ENCODE measurements at places on chromosomes 13 and 19.

DNA sequence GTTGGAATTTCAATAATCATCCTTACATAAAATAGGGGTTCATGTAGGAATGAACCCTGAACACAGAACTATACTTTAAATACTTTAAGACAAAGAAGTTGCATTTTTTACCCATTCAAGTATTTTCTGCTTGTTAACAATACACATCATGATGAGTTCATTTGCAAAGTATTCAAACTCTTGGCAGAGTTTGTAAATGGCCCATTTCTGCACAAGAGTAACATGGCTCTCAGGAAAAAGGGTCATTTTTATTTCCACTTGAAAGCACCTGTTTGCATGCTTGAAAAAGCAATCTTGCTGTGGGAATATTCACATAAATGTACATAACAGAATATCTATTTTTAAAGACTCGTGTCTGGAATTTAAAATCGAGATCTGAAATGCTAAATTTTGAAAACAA, 18.1 kb downstream of the ESD start:
- DNase-seq: no peak

- no peak for DNase-seq
Measured at GRCh38 chr13:99805361-99805760, 166.2 kb downstream of the ZIC5 start.

DNA sequence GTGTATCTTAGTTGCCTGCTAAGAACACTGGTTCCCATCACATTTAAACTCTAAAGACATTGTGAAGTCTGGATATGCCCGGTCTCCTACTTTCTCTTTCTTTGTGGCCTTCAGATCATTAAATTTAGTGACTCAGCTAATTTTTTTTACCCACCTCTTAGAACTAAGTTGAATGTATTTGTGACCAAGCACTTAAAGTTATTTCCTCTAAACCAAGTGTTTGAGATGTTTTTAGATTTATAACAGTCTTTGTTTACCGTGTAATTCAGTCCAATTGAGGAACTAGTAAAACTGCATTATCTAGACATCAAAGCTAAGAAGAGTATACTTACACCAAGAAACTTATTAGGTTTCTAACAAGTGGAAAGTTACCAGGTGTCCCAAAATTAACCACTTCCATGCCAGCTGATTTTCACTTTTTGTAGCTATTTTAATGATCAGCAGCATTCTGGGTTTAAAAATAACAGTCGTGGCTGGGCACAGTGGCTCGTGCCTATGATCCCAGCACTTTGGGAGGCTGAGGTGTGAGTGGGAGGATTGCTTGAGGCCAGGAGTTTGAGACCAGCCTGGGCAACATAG, 53.1 kb downstream of the ARHGAP35 start:
- DNase-seq: no peak

GRCh38 chr19:55232986-55233385, 4.4 kb upstream of the TMEM86B start:
- no peak for DNase-seq

DNA sequence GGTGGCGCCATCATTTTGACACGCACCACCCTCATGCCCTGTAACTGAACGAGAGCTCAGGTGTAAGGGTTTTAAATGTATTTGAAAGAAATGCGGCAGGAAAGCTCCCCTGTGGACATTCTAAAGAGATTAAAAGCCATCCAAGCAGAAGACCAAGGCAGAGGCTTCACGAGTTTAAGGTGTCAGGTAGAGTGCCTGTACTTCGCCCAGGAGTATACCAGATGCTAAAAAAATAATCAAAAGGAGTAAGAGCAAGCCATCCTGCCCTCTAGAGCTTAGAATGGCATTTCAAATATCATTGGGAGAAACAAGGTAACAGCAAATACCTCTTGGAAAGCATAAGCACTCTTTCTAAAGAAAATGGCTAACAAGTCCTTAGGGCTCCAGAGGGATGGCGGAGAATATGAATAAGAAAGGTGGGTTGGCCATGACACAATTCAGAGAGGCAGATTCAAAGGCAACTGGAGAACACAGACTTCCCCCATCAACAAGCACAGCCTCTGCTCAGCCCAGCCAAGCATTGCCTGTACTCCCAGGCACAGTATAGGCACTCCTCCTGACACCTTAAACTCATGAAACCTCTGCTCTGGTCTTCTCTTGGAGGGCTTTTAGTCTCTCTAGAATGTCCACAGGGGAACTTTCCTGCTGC, 447.6 kb downstream of the SUCLA2 start:
- no peak for DNase-seq

DNA sequence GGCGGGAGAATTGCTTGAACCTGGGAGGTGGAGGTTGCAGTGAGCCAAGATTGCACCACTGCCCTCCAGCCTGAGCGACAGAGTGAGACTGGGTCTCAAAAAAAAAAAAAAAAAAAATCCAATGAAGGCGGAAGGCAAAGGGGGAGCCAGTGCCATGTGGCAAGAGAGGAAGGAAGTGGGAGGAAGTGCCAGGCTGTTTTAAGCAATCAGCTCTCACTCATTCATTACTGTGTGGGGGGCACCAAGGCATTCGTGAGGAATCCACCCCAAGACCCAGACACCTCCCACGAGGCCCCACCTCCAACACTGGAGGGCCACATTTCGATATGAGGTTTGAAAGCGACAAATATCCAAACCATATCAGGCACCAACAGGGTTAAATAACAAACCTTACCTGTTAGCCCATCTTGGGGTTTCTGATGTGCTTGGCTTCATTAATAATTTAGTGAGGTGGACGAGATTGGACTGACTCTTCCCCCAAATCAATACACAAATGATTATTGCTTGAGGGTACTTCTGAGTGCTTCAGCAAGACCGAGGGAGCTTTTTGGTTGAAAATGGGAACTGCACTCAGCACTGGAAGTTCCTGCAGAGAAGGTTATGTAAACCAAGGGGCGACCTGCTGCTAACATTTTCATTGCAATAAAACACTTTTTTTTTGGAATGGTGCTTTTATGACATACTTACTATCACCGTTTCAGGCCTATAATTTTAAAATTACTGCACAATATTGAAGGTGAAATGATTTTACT, 7.5 kb upstream of the LRP3 start:
- no peak for DNase-seq

GRCh38 chr19:2719920-2720776, 1.0 kb downstream of the DIRAS1 start:
- no peak for DNase-seq

DNA sequence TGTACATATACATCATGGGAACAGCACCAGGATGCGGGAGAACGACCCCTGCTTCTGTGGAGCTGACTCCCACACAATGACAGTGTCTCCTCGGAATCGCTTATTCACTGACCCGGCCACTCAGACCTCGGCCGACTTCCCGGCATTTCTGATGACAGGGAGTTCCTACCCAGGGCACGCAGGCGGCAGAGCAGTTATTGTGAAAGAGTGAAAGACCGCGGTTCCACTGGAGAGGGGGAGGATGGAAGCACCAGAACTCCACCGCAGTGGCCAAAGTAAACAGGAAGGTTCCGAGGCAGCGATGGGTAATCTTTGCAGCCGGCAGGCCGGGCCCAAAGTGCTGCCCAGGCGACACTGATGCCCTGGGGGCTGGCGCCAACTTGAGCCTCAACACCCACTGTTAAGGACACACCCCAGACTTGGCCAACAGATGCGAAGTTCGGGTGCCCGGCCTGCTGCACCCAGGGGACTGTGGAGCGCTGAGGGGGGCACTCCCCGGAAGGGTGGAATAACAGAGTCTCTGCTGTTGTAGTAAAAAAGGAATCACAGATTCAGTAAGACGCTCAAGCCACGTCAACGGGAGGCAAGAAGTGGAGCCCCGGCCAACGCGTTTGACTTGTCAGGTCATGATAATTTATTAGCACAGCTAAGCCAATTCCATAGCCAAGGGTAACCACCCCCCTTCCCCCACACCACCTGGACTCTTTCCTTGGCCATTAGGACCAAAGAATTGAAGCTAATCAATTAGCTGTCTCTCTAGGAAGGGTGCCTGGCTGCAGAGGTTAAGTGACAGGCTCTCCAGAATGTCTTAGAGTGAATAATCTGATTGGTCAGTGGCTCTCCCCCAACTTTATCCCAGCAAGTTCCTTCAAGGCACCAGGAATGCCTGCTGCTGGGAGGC, 5.8 kb downstream of the MLLT1 start:
- no peak for DNase-seq

GRCh38 chr13:73300718-73301425, 242.1 kb downstream of the KLF5 start:
- DNase-seq: no peak

GRCh38 chr13:76239031-76239680, 603.0 kb downstream of the LMO7 start:
- no peak for DNase-seq

GRCh38 chr13:73608711-73609485, 525.3 kb downstream of the KLF12 start:
- DNase-seq: peak; percentile 70

GRCh38 chr19:1019616-1019961, 1.3 kb downstream of the TMEM259 start:
- no peak for DNase-seq
